IPS-NIHi11 (cell line): ENCODE measurements at places on chromosomes 16 and 17.

- DNase-seq = no peak
Measured at GRCh38 chr16:4982056-4982867, 24.1 kb downstream of the SEC14L5 start.

- DNase-seq = no peak
Measured at GRCh38 chr16:149024-149660, 3.3 kb upstream of the HBZ start.

DNA sequence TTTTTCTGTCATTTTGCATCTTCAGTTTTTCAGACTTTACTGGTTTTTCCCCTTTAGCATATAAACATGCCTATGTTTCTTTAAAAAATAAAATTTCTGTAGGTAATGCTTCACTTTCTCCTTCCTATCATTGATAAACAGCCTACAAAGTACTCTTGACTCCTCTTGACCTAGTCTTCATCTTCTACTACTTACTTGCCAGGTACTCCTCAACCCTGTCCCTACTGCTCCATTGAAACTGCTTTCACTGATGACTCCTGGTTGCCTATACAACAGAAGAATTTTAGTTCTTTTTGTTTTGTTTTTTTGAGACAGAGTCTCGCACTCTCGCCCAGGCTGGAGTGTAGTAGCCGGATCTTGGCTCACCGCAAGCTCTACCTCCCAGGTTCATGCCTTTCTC is 7.0 kb downstream of the DDX42 start:
- DNase-seq = no peak

- peak; percentile 88 for DNase-seq
Measured at GRCh38 chr17:74862108-74862901, 2.6 kb upstream of the GRIN2C start.

DNA sequence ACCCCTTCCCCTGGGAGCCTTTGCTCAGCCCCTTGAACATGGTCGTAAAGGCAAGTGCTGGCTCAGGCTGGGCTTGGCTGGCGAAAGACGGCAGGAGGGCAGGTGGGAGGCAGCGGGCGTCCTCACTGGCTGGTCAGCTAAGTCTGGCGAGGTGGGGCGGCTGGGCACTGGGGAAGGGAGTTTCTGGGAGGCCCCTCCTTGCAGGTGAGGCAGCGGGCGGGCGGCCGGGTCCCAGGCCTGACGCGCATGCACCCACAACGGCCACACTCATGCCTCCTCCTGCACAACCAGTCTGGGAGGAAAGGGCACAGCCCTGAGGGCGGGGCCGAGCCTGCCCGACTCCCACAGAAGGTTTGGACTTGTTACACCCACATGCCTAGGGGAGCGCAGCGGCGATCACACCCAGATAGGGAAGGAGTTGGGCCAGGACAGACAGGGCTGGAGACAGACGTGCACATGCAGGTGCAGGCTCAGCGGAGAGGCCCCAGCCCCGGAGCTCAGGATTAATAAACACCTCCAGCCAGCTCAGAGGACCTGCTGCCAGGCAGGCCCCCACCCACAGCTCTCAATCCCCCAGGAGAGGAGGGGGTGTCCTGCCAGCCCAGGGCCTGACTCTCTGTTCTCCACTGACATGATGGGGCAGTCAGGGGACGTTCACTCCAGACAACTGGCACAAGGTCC is at the start of gene EVPL:
Gene EVPL, minus strand, starts transcription at position 148 of the 681 bp plus-strand sequence. Its CDS starts 108 bp downstream, at position 40.
- DNase-seq = peak; percentile 70

GRCh38 chr17:15091825-15092224 is 173.3 kb downstream of the PMP22 start:
- DNase-seq = peak; percentile 33

DNA sequence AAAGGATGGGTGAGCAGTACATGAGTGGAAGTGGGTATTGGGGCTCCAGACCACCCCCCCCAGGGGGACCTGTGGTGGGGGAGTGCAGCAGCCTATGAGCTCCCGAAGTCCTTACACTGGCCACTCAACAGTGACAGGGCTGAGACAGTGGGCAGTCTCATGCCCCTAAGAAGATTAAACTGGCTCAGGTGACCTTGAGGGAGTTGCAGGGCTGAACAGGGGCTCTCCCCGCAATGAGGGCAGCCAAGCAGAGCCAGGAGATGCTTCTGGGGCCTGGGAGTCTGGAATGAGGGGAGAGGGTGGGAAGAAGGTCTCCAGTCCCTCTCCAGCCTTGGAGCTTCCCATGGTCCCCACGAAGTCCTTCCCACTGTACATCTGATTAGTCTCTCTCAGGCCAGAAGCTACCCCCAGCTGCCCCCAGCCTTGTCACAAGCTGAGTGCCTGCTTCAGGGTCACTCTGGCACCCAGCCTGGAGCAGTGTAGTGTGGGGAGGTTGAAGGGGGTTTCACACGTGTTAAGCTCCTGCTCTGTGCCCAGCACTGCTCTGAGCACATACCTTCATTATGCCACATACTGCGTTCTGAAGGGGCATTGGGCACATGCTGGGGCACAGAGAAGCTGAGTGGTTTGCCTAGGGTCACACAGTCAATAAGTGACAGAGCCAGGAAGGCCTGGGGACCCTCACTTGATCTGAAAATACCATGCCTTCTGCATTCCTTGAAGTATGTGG is 1.0 kb upstream of the CDH16 start:
- DNase-seq = no peak

- DNase-seq = no peak
Measured at GRCh38 chr16:77298418-77299360, 99.5 kb downstream of the SYCE1L start.

DNA sequence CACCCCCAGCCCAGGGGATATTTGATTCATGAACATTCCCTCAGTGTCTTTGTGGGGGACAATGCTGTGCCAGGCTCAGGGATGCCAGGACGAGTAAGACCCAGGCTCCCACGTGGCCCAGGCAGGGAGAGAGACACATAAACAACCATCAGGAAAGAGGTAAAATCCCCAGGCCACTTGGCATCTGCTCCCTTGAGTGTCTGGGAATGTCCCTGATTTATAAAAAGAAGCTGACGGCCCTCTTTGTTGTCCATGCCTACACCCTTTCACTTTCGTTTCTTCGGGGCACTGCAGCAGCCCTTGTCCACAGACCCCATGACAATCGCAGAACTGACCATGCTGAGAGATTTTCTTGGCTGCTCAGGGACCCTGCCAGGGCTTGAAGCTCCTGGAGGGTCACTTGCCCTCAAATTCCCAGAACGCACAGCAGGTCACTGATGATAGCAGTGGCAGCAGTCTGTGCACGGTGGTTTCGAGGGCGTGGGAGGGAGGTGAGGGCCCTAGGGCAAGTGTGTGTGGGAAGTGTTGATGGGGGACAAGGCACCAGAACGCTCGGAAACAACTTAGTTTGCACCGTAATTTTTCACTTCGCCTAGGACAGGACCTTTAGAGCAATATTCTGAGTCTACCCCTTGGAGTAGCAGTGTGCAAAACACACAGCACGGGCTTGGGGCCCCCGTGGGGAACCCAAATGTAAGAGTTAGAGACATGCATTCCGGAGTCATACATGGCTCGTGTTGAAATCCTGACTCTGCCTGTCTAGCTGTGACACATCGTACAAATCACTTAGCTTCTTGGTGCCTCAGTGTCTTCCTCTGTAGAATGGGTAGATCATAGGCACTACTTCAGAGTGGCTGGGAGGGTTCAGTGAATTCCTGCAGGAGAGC is 4.7 kb downstream of the NOD2 start:
- DNase-seq = no peak

DNA sequence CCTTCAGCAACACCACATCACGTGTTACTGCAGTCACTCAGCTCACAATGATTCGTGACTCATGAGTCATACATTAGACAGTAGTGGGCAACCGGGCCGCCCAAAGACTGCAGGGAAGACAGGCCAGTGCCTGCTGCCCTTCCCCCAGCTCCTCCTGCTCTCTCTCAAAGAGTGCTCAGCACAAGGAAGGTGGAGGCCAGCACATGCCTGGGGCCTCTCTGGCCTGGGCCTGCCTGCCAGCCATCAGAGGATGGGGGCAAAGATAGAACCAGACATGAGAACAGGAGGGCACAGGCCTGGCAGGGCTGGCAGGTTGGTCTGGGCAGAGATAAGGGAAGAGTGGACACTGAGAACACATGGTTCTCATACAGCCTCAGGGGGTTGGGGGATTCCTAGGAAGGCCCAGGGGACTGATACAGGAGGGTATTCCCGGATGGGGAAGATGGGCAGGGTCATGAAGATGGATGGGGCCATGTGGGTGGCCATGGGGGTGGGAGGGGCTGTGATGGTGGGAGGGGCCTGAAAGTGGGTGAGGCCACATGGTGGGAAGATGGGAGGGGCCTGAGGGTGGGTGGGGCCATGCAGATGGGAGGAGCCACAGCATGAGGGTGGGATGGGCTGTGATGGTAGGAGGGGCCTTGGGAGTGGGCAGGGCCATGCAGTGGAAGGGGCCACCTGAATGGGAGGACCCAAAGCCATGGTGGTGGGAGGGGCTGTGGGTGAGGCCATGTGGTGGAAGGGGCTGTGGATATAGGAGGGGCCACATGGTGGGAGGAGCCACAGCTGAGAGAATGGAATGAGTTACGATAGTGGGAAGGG is 29.0 kb downstream of the KATNB1 start:
- DNase-seq = peak; percentile 91

- no peak for DNase-seq
Measured at GRCh38 chr16:47624563-47624962, 163.4 kb downstream of the PHKB start.

DNA sequence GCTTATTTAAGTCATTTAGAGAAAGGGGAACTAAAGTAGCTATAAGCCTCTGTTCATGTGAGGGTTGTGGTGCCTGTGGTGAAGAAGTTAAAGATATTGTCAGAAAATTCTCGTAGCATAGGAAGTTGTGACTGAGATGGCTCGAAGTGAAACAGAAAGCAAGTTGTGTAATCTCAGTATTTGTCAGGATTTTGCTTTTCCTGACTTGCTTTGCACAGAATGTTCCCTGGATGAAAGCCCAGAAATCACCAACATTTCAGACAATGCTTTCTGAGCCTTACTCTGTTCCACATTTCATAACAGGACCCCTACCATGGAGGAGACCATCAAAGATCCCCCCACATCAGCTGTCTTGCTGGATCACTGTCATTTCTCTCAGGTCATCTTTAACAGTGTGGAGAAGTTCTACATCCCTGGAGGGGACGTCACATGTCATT is 10.6 kb downstream of the CALCOCO2 start:
- no peak for DNase-seq

- DNase-seq = no peak
Measured at GRCh38 chr16:23181506-23181905, 1.0 kb upstream of the SCNN1G start.

DNA sequence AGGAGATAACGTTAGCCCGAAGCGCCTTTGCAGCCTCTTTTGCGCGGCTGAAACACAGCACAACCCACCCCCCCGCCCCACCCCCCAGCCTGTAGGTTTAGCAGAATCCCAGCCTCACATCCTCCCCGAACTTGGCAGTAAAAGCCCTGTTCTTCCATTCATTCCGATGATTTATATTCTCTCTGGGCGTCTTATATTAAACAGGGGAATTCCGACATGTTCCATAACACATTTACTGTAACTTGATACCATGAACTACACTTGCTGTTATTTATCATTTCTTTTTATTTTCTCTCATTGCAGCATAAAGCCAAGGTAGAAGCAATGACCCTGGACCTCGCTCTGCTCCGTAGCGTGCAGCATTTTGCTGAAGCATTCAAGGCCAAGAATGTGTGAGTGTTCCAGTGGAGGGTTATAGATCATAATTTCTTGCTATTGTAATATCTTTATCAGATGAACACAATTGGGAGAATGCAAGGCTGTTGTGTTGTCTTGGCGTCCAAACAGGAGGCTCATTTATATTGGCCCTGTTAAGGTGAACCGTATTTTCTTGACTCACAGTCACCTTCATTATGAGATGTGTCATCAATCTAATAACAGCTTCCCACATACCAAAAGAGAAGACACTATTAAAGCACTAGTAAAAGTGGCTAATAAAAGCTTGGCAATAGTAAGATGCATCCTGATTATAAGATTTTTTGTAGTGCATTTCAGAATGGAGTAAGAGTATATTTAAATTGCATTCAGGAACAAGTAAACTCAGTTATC is 287.3 kb downstream of the WWOX start:
- DNase-seq = no peak

GRCh38 chr17:67492251-67492740 is 115.2 kb downstream of the PITPNC1 start:
- no peak for DNase-seq

DNA sequence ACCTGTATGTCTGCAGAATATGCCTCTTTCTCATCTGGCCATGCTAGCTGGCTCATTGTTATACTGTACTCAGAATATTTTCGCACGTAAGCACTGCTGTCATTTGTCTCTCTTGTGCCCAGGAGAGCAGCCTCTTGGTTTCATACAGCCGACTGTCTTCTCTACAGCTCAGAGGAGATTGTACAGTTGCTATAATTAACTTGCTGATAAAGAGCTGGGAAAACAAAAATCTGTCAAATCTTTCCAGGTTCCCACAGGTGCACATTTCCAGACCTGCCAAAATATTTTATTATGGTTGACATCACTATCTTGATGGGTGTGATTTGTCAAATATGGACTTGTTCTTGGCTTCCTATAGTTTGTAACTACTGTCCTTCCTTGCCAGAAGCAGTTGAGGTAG is 122.7 kb downstream of the FTO start:
- DNase-seq = no peak

DNA sequence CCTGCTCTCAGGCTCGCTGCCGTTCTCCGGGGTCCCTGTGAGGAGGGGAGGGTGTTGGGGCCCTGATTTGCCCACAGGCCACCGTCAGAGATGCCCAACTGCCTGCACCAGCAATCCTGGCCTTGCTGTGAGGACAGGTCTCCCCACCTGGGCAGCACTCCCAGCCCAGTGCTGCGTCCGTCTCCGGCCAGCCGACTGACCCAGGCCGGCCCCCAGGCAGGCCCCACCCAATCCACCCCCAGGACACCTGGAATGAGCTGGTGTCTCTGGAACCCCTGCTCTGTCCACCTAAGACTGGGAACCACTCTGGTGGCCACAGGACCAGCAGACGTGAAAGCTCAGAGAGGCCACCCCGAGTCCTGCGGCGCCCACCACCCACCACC is 20.1 kb downstream of the PKD1 start:
- no peak for DNase-seq

- DNase-seq = peak; percentile 32
Measured at GRCh38 chr16:29321585-29321984, 84.9 kb downstream of the NPIPB11 start.

- DNase-seq = peak; percentile 49
Measured at GRCh38 chr16:25707982-25708583, 16.3 kb downstream of the HS3ST4 start.

DNA sequence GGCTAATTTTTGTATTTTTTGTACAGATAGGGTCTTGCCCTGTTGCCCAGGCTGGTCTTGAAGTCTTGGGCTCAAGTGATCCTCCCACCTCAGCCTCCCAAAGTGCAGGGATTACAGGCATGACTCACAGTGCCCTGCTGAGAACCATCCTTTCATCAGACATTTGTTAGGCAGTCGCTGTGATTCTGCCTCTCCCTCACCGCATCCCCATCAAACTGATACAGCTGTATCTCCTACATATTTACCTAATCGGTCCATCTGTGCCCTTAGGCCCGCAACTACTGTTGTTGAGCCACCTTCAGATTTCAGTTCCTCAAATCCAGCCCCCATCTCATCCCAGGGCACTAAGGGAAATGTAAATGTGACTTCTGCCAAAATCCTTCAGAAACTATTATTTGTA is 2.0 kb upstream of the SLC43A2 start:
- DNase-seq = no peak

GRCh38 chr17:45299361-45299760 is 17.5 kb downstream of the MAP3K14 start:
- DNase-seq = no peak
